Camera-type eye (tissue), 1 donor: ENCODE measurements at places on chromosomes 5 and 9. TPM values are rescaled to one million over a fixed set of nuclear protein-coding genes. Genes with fewer than 3 reads are reported as not detected.

The DBH gene
- 0.11 TPM for total RNA-seq

The CNTNAP3 gene
- total RNA-seq = 34.9 TPM

The WHRN gene
- total RNA-seq = 16.6 TPM

The CSF1R gene
- 22.4 TPM for total RNA-seq

The PDE8B gene
- total RNA-seq = 5.7 TPM

The BTNL3 gene
- not detected for total RNA-seq
